Natural killer cell treated with Interleukin-12 subunit alpha and Interleukin-12 subunit beta and Interleukin-15 and Interleukin-18, amount 100 ng/mL, for 72 hours (primary cell): ENCODE measurements at places on chromosomes 6 and 20. TPM values are rescaled to one million over a fixed set of nuclear protein-coding genes. Genes with fewer than 3 reads are reported as not detected.

- peaks cover 21% of the 10 kb centered on the region for H3K36me3 ChIP-seq
- H3K27me3 ChIP-seq: peaks cover 5% of the 10 kb centered on the region
- H3K27ac ChIP-seq: no peak overlapping the region
- no peak overlapping the region for H3K4me3 ChIP-seq
These were observed 290.5 kb upstream of the CDYL start for GRCh38 chr6:4485735-4486134.

GRCh38 chr20:11057624-11058023 is 383.8 kb upstream of the JAG1 start:
- no peaks in the 10 kb centered on the region for H3K36me3 ChIP-seq
- H3K4me3 ChIP-seq: no peak overlapping the region
- no peaks in the 10 kb centered on the region for H3K4me1 ChIP-seq

- peaks cover 79% of the 10 kb centered on the region for H3K27me3 ChIP-seq
- DNase-seq: no peak
- H3K4me3 ChIP-seq: no peak overlapping the region
- no peak overlapping the region for H3K27ac ChIP-seq
- no peaks in the 10 kb centered on the region for H3K36me3 ChIP-seq
These were observed 1.6 kb upstream of the RNF39 start for GRCh38 chr6:30077218-30077617.

- H3K4me3 ChIP-seq: peak within 1 kb of the TSS; percentile 68
- H3K27me3 ChIP-seq: peaks cover 26% of the 10 kb centered on the region
- DNase-seq: no peak
- H3K36me3 ChIP-seq: no peaks in the 10 kb centered on the region
These were observed at the start of gene CCDC170 for GRCh38 chr6:151493804-151494234. Gene CCDC170 (plus strand): TSS chr6:151494017. CDS start chr6:151494129, 112 bp downstream.

DNA sequence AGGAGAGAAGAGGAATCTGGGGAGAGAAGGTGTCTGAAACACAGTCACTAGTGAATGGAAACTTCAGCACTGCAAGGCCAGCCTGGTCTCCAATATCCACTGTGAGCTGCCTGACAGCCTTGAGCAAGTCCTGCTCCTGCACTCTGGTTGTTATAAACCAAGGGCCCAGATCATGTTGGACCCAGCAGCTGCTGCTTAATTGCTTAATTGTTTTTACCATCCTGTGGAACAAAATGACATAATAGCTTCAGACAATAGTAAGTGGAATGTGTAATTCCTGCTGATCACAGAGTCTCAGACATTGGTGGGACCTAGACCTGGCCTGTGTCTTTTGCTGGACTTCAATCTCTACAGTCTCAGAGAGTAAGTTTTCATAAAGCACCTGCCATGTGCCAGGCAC is 833.7 kb downstream of the TFAP2A start:
- no peaks in the 10 kb centered on the region for H3K4me1 ChIP-seq
- no peak overlapping the region for H3K27ac ChIP-seq
- no peaks in the 10 kb centered on the region for H3K27me3 ChIP-seq
- H3K36me3 ChIP-seq: no peaks in the 10 kb centered on the region
- no peak for DNase-seq

DNA sequence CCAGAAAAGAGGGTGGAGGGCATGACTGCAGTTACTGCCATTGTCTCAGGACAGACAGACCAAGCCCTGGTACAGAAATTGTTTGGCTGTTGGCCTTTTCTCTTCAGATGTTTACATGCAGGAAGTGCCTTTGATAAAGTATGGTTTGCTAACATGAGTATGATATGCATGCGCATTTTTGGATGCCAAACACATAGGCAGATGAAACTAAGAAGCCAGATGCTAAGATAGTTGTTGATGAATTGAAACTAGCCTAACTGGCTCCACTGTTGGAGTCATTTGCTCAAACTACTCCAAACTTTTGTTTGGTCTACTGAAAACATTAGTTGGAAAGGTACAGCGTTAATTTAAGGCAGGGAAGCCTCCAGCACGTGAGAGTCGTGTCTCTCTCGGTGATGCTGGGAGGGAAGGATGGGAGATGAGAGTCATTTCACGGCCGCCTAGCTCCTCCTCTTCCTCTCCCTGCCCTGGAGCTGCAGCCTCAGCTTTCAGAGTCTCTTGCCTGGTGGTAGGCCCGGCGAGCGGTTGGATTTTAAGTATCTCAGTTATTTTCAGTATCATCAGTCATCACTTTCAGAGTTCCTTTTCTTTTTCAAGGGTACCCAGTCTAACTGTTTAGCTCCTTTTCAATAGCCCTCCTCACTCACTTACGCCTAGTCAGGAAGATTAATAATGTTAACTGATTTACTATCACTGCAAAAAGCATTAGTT is 29.7 kb downstream of the RREB1 start:
- DNase-seq: peak; percentile 69
- no peaks in the 10 kb centered on the region for H3K27me3 ChIP-seq
- peak overlapping the region; percentile 88 for H3K4me3 ChIP-seq

- H3K27me3 ChIP-seq: no peaks in the 10 kb centered on the region
- H3K36me3 ChIP-seq: peaks cover 8% of the 10 kb centered on the region
- no peak for DNase-seq
- no peaks in the 10 kb centered on the region for H3K4me1 ChIP-seq
- no peak overlapping the region for H3K4me3 ChIP-seq
- H3K27ac ChIP-seq: no peak overlapping the region
These were observed 205.9 kb downstream of the CLVS2 start for GRCh38 chr6:123201869-123202372.

DNA sequence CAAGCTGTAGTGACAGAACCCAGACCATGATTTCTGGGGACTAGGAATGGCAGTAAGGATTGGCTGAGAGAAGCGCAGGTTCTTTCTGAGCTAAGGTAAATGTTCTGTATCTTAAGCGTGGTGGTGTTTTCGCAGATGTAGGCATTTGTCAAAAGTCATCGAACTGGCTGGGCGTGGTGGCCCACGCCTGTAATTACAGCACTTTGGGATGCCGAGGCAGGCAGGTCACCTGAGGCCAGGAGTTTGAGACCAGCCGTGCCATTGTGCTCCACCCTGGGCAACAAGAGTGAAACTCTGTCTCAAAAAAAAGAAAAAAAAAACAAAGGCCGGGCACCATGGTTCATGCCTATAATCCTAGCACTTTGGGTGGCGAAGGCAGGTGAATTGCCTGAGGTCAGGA is 40.7 kb upstream of the EYA2 start:
- H3K4me1 ChIP-seq: no peaks in the 10 kb centered on the region
- peaks cover 31% of the 10 kb centered on the region for H3K27me3 ChIP-seq
- no peak overlapping the region for H3K4me3 ChIP-seq
- no peak for DNase-seq
- H3K27ac ChIP-seq: no peak overlapping the region
- H3K36me3 ChIP-seq: no peaks in the 10 kb centered on the region

DNA sequence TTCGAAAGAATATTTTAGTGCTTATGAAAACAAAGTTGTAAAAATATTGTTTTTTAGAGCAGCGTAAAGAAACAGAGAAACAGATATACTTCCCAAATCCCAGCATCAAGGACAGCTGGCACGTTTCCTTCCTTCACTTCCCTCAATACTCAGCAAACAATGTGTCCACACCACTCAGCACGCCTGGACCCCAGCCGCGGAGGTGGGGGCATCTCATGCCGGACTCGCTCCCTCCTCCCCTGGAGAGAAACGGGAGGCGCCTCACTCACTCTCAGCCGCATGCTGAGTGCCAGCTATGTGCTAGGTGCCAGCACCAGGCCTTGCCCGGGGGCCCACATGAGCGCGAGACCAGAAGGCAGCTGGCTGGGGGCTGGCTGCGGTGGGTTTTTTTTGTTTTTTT is 34.7 kb downstream of the SLC2A4RG start:
- H3K36me3 ChIP-seq: no peaks in the 10 kb centered on the region
- H3K27me3 ChIP-seq: no peaks in the 10 kb centered on the region
- DNase-seq: no peak
- H3K27ac ChIP-seq: no peak overlapping the region

DNA sequence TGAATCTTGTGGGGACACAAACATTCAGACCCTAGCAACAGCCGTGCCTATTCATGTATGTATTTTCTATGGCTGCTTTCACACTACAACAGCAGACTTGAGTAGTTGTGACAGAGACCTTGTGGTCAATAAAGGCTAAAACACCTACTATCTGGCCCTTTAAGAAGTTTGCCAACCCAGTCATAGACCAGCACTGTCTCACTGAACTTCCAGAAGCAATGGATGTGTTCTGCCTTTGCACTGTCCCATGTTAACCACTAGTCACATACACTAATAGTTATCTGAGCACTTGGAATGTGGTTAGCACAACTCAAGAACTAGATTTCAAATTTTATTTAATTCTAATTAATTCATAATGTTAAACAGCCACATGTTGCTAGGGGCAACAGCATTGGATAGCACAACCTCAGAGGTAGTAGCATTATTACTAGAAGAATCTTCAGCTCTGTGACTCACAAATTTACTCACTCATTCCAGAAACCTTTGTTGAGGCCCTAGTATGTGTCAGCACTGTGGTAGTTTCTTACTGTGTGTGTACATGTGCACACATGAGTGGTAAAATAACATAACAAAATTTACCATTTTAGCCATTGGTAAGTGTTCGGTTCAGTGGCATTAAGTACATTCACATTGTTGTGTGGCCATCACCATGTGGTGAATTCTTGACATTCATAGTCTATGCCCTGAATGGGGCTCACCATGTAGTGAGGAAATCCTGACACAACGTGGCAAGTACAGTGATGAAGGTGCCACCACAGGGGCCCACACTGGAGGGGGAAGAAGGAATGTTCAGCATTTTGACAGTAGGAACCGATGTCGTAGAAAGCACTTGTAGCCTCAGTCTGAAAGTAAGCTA is 107.3 kb downstream of the CEP57L1 start:
- no peaks in the 10 kb centered on the region for H3K4me1 ChIP-seq
- no peak for DNase-seq
- H3K27ac ChIP-seq: peak overlapping the region; percentile 31
- H3K4me3 ChIP-seq: peak overlapping the region; percentile 49
- H3K36me3 ChIP-seq: no peaks in the 10 kb centered on the region

DNA sequence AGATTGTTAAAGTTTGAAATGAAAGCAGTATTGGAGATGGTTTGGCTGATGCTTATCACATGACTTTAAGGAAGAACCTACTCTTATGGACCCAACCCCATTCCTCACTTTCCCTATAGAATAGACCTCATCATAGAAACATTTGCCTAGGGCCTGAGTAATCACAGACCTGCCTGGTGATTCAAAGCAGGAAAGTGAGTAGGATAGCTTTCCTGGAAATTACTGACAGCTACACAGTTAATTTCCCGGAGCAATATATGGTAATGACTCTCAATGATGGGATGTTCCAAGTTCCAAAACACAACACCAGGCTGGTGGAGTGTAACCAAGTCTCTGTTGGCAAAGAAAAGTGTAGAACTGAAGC is 233.8 kb downstream of the SIM1 start:
- H3K27ac ChIP-seq: no peak overlapping the region
- H3K4me1 ChIP-seq: peaks cover 26% of the 10 kb centered on the region
- peaks cover 6% of the 10 kb centered on the region for H3K36me3 ChIP-seq
- DNase-seq: no peak
- peak overlapping the region; percentile 83 for H3K4me3 ChIP-seq

The GPR63 gene
- 0.70 TPM for total RNA-seq

The TMEM14C gene
- total RNA-seq: 12.0 TPM

The XKR7 gene
- 0.05 TPM for total RNA-seq

The HLA-DQB1 gene
- 48.6 TPM for total RNA-seq
